ENCODE measurements at places on chromosomes 12 and 14. TPM values are rescaled to one million over a fixed set of nuclear protein-coding genes. Genes with fewer than 3 reads are reported as not detected.

- H3K4me3 ChIP-seq = no peak overlapping the region
- no peaks in the 10 kb centered on the region for H3K36me3 ChIP-seq
- H3K4me1 ChIP-seq = no peaks in the 10 kb centered on the region
These were observed 29.2 kb downstream of the GNS start for GRCh38 chr12:64729909-64730587.

- no peak for DNase-seq
- H3K36me3 ChIP-seq = no peaks in the 10 kb centered on the region
- H3K4me3 ChIP-seq = no peak overlapping the region
- no peaks in the 10 kb centered on the region for H3K27me3 ChIP-seq
- H3K27ac ChIP-seq = no peak overlapping the region
- no peaks in the 10 kb centered on the region for H3K4me1 ChIP-seq
These were observed 602.8 kb downstream of the ALG10 start for GRCh38 chr12:34625116-34625515.

DNA sequence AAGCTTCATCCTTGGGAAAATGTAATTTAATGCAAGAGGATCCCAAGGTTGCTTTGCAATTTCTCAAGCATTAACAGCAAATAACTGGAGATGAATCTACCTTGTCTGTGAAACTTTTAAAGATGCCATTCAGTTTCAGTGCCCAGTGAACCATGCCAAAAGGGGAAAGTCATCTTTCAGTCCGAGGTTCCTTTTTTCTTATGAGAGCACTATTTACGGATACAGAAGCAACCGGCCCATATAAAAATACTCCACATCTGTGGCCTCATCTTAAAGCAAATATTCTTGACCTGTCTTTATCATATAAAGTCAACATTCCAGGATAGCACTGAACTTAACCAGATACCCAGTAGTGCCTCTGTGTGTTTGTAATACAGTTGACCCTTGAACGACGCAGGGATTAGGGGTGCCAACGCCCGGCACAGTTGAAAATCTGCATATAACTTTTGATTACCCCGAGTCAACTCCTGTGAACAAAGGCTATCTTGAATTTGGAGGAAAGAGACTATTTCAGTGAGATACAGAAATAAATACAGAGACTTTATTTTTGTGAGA lies 209.4 kb downstream of the PCNX1 start:
- H3K4me3 ChIP-seq = no peak overlapping the region
- DNase-seq = peak; percentile 63
- peaks cover 54% of the 10 kb centered on the region for H3K4me1 ChIP-seq
- no peaks in the 10 kb centered on the region for H3K36me3 ChIP-seq
- H3K27ac ChIP-seq = peak overlapping the region; percentile 79

GRCh38 chr14:90986510-90986909 lies 73.9 kb downstream of the RPS6KA5 start:
- no peak for DNase-seq
- no peak overlapping the region for H3K27ac ChIP-seq
- H3K4me3 ChIP-seq = no peak overlapping the region
- H3K4me1 ChIP-seq = no peaks in the 10 kb centered on the region
- no peaks in the 10 kb centered on the region for H3K27me3 ChIP-seq

Gene CMA1
- total RNA-seq = not detected

Gene KLRC3
- not detected for total RNA-seq

Gene GAS2L3
- 27.2 TPM for total RNA-seq

Gene B4GALNT3
- 78.1 TPM for total RNA-seq
